ENCODE measurements at places on chromosomes 1 and 21.

DNA sequence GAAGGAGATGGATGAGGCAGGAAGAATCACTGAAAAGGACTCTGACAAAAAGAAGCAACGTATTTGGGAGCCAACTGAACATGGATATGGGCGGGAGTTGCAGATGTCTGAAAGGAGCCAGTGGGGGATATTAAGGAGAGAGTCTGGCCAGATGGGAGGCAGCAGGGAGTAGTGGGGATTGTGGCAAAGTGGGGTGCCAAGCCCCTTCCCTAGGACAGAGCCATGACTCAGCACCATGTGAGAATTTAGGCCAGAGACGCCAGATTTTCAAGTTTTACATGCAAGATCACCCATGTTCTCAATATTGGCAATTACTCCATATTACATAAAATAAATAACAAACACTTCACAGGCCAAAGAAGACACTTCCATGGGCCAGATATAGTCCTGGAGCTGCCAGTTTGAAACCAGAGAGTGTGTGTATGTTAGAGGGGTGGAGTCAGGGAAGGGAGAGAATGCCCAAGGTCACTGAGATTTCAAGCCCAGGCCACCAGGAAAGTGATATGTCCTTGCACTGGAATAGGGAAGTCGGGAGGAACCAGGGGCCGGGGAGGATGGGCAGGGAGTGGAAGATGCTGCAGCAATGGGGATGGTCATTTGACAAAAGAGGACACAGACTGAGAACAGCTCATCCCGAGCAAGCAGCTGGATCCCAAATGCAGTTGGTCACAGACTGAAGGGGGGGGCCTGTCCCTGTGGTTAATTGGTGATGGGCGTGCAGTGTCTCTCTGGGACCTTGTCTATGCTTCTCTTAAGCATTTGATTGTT, 23.5 kb downstream of the TMEM51 start:
- no peak for DNase-seq

- no peak for DNase-seq
Observed at GRCh38 chr1:175840787-175841186, 97.4 kb upstream of the TNR start.

DNA sequence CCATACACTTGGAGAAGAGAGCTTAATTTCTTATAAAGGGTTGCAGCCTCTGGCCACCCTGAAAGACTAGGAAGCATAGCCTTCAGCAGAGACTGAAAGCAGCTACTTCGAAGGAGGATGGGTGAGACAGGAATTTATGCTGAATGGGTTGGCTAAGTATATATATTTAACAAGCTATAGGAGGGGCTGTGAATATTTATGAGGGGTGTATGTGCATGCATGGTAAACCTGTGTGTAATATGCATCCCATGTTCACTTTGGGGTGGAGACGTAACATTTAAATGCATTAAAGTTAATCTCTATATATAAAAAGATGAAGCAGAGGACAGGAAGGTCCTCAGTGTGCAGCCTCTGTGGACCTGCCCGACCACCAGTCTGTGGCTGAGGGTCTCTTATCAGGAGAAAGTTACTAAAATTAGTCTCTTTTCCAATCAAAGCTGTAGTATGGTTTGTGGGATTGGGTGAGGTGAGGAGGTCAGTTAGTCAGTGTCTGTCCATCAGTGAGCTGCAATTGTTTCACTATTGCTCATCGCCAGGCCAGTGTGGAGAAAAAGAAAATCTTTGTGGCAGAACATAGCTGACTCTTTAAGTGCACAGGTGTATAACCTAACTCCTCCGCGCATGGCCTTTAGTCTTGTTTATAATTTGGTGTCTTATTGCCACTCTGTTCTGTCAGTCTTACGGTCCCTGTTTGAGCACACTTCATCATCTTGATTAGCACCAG, 35.4 kb upstream of the DSCAM start:
- DNase-seq: no peak

- DNase-seq: no peak
Observed at GRCh38 chr21:22880573-22880972, 1882.4 kb downstream of the NCAM2 start.

- DNase-seq: no peak
Observed at GRCh38 chr1:17310068-17310640, 2.2 kb downstream of the PADI4 start.

DNA sequence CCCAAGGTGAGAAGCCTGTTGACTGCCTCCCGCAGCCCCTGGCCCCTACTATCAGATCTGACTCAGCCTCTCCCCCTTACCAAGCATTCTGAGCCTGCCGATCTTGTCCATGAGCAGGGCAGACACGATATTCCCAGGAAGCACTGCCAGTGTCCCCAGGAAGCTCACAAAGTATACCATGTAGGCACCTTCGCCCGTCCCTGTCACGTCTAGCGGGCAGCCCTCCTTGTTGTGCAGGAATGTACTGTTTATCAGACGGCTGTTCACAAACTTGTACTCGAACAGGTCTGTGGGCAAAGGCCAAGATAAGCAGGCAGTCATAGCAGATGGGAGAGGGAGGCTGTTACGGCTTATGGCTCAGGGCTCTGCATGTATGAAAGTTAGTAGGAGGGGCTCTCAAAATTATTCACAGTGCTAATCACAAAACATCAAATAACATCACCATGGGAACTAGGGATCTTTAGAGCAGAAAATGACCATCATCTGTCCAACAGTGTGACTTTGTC, 7.3 kb downstream of the BOLA1 start:
- DNase-seq: no peak

GRCh38 chr21:45806042-45806441, 162.5 kb downstream of the PCBP3 start:
- no peak for DNase-seq

DNA sequence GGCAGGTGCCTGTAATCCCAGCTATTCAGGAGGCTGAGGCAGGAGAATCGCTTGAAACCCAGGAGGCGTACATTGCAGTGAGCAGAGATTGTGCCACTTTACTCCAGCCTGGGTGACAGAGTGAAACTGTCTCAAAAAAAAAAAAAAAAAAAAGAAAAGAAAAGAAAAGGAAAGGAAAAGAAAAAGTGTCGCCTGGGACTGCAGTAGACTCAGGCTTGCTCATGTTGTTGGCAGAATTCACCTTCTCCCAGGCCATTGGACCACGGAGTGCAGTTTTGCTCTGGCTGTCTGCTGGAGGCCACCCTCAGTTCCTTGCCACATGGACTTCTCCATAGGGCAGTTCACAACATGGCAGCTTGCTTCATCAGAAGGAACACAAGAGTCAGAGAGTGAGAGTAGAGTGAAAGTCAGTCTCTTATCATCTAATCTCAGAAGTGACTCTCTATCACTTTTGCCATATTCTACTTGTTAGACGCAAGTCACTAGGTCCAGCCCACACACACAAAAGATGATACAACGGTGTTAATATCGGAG, 29.2 kb downstream of the BCAS2 start:
- DNase-seq: no peak

DNA sequence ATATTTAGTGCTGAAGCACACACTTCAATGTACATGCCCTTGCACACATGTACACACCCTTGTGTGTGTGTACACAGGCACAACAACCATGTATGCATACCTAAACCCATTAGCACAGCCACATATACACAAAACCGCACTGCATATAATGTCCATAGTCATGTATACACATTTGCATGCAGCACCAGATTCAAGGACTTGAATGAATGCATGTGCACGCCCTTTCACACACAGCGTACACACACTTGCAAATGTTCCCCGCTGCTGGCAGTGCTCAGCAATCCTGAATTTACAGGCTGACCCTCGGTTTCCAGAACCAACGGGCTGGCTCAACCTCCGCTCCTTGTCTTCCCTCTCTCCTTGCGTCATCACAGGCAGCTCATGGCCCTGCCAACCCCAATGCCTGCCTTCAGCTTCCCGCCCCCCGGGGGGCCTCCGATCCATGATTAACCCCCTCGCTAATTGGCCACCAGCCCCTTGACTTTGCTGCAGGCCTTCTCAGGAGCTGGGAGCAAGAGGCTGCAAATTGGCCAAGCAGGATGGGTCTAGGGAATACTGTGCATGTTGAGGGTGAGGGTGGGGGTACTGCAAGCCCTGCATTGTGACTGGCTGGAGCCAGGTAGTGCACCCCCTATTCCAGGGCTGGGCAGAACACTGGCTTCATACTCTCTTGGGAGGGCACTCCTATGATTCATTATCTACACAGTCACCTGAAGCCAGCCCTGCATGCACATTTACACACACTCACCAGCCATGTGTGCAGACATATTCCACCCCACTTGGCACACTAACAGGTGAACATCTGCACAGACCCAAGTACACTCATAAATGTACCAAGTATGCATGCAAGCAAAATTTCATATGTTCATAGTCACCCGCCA, 7.9 kb downstream of the GPR3 start:
- DNase-seq: no peak

GRCh38 chr1:71269818-71270217, 189.0 kb upstream of the ZRANB2 start:
- DNase-seq: no peak

DNA sequence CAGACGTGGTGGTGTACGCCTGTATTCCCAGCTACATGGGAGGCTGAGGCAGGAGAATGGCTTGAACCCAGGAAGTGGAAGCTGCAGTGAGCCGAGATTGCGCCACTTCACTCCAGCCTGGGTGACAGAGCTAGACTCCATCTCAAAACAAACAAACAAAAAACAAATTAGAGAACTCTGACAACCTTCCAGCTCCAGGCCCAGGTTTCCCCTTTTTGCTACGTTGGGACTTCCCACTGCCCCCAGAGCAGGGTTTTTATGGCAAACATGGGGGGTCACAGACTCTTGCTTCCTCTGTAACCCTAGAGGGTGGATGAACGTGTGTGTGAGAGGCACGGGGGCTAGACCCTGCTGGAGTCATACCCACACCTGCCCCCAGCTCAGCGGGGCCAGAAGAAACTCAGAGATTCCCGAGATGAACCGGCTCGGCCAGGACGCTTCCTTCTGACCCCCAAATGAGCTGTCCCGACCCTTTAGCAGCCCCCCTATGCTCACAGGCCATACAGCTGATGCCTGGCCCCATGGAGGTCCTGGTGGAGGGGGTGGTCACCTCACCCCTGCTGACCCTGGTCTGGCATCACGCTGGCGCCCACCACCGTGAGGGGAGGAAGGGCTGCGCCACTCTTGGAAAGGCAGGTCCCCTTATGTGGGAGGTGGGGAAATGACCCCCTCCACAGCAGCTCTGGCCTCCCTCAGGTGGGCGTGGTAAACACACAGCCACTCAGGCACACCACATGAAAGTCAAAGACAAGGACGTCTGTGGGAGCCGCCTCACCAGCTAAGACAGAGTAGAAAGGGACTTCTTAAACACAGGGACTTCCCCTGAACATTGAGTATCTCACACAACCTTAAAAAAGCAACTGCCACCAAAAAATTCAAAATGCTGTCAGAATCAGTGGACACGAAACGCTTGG, 7.1 kb downstream of the GPR157 start:
- no peak for DNase-seq

- DNase-seq: no peak
Observed at GRCh38 chr1:26998429-26999300, 5.2 kb downstream of the TRNP1 start.

DNA sequence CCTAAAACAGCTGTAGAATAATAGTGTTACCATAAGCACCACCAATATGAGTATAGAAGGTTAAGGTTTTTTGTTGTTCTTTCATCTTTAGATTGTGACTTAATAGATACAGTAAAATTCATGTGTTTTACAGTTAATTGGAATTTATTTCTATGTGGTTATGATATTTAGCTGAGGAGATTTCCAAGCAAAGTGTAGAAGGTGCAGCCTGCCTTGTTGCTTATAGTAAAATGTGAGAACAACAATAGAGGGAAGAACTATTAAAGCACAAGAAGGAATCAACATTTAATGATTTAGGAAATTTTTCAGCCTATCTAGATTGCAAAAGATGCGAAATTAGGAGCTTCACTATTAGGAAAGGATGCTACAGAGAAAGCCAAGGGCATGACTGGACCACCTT, 47.9 kb downstream of the DESI2 start:
- no peak for DNase-seq

- no peak for DNase-seq
Observed at GRCh38 chr1:66490816-66491215, 43.1 kb upstream of the SGIP1 start.

DNA sequence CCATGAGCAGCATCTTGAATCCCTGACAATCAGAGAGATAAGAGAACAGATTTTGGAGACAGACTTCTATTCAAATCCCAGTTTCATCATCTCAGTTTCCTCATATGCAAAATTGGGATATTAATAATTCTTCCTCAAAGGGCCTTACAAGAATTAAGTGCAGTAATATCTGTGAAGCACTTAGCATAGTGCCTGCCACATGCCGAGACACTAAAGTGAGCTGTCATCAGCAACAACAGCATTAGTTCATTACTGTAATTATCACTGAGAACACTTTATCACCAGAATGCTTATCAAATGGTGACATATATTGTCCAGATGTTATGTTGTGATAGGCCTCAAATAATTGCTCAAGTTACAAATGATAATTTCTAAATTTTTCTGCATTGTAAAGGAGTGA, 922 bp upstream of the FCRLB start:
- no peak for DNase-seq

DNA sequence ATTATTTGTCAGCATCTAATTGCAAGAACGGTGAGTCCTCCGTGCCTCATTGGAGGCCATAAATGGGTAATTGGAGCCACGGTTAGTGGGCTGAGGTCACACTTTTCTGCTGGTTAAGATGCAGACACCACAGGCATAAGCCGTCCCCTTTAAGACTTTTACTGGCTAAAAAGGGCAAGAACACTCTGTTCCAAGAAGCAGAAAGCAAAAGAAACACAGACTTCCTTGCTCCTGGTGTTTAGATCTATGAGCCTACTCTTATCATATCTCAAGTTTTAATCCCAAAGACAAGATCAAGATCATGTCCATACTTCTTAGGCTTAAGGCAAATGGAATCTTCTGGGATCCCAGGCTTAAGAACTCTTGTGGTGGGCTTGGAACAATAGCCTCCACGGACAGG, 17.3 kb upstream of the GJA5 start:
- DNase-seq: no peak

- DNase-seq: no peak
Observed at GRCh38 chr1:234943836-234944402, 184.7 kb downstream of the TOMM20 start.

- no peak for DNase-seq
Observed at GRCh38 chr1:179817789-179818188, 59.8 kb downstream of the TOR1AIP2 start.

GRCh38 chr1:37274938-37275631, 199.3 kb upstream of the ZC3H12A start:
- DNase-seq: no peak

DNA sequence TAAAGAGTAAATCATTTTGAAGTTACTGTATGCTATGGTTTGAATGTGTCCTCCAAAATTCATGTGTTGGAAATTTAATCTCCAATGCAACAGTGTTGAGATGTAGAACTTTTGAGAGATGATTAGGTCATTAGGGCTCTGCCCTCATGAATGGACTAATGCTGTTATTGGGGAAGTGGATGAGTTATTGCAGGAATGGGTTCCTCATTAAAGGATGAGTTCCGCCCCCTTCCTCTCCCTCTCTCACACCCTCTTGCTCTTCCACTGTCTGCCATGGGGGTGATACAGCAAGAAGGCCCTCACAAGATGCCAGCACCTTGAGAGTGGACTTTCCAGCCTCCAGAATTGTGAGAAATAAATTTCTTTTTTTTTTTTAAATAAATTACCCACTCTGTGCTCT, 97.6 kb downstream of the ATP1A1 start:
- DNase-seq: no peak

Measured in cerebellar nuclear complex (tissue), 1 donor.